Lung microvascular endothelial cell (primary cell): ENCODE measurements at places on chromosomes 5 and 9. TPM values are rescaled to one million over a fixed set of nuclear protein-coding genes. Genes with fewer than 3 reads are reported as not detected.

- no peak for DNase-seq
Measured at GRCh38 chr5:121979691-121980090, 17.9 kb downstream of the SRFBP1 start.

- DNase-seq = peak; percentile 9
Measured at GRCh38 chr9:131942146-131942720, 137.4 kb downstream of the MED27 start.

DNA sequence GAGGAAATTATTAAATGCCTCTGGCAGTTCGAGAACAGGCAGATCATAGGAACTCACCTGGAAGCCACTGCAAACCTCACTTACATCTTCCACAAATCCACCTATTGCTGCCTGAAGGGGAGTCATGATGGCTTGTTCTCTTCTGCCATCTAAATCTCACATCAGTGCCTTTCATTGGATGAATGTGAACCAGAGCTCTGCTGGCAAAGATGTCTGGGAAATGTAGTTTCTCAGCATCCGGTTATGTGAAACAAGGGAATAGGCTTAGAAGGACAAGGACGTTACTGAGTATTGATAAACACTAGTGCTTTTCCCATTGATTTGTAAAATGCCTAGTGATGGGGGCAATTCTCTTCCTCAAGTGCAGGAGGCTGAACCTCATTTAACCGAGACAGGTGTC is 483.3 kb downstream of the ARHGEF28 start:
- DNase-seq = no peak

The TAF11L10 gene
- not detected in 2 replicates for total RNA-seq

The PCDHAC2 gene
- total RNA-seq = 0.20 and 0.22 TPM in 2 replicates
